ENCODE measurements at places on chromosomes 3 and 15.

DNA sequence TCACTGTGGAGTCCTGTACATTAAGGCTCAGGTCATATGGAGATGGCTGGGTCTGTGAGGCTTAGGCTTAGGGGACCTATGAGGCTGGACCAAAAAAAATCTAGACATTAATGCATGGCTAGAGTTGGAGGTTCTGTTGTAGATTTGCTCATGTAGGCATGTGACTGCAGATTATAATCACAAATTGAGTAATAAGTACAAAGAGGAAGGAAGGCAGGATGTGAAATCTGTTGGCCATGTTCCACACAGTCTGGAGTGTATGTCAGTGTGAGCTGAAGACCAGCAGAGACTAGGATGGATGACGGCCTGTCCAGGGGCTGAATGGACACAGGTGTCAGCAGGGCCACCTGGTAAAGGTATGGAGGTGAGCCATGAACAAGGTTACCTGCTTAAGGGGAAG, at the start of gene ST3GAL6:
Gene ST3GAL6, plus strand, starts transcription at position 265 of the 400 bp plus-strand sequence. CDS start 5,101 bp downstream, outside the sequence.
- DNase-seq: no peak

- DNase-seq: no peak
These were observed 1.5 kb downstream of the SFMBT1 start for GRCh38 chr3:53044371-53044710.

- DNase-seq: peak; percentile 95
These were observed 360.9 kb downstream of the ZNF385D start for GRCh38 chr3:21390136-21390535.

GRCh38 chr3:142566096-142566495, 12.4 kb downstream of the ATR start:
- no peak for DNase-seq

DNA sequence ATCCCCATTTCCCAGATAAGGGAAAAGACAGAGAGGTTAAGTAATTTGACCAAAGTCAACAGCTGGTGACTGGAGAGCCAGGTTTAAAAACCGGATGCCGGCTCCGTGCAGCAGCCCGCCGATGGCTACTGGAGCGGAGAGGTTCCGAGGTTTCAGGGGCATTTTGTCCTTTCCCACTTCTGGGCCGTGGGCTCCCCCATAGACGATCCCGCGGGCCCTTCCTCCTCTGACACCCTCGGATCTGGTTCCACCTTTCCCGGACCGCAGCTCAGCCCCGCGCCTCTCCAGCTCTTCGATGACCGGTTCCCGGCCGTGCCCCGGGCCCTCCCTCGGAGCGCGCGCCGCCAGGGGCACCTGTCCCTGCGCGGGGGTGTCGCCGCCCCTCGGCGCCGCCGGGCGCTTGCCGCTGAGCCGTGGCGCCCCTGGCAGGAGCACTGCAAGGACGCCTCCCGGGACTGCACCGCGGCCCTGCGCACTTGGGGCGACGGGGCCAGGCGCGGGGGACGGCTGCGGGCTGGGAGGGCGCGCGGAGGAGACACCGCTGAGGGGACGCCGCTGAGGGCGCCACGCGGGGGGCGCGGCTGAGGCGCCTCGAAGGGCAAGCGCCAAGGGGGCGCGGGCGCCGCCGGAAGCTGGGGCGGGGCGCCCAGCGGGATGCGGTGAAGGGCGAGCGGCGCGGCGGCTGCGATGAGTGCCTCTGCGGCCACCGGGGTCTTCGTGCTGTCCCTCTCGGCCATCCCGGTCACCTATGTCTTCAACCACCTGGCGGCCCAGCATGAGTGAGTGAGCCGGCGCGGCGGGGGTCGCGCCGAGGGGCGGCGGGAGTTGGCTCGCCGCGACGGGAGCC, at the start of gene TM6SF1:
Gene TM6SF1, plus strand, starts transcription at position 652 of the 847 bp plus-strand sequence. Its CDS starts 36 bp downstream, at position 688.
- no peak for DNase-seq

GRCh38 chr15:72493220-72493619, 19.1 kb downstream of the ARIH1 start:
- no peak for DNase-seq

- DNase-seq: no peak
These were observed 4.9 kb upstream of the CFAP100 start for GRCh38 chr3:126389794-126390146.

DNA sequence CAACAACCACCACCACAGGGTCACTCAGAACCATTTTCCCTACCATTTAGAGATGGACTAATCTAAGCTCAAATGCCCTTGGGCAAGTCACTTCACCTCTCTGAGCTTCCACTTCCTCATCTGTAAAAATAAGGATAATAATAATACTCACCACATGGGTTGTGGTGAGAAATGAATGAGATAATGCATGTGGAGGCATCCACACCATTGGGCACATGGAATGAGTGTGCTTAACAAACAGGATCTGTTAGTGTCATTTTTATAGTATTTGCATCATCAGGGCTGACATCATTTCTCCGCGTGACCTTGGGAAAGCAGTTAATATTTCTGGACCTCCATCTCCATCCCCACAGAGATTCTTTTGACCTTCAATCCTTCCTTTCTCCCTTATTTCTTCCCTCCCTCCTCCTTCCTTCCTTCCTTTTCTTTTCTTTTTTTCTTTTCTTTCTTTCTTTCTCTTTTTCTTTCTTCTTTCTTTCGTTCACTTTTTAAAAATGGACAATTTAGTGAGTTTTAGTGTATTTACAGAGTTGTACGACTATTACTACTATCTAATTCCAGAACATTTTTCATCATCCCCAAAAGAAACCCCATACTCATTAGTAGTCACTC, 7.7 kb upstream of the RFT1 start:
- no peak for DNase-seq

DNA sequence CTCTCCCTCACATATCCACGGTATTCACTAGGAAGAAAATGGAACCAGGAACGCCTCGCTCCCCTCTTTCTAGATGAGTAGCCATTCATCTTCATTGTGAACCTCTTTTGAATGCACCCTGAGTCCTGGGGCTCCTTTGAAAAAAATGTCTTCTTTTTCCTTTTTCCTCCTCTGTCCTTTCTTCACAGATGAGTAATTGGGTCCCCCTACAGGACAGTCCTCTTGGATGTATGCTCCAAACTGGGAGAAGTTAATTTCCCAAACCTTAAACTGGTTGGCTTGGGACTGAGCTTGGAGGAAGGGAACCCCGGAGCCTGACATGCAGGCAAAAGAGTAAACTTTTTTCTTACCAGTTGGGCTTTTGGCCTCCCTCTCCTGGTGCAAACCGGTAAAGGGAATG, 108.8 kb downstream of the DPH6 start:
- DNase-seq: no peak

GRCh38 chr3:152365766-152366593, 97.3 kb downstream of the MBNL1 start:
- no peak for DNase-seq

DNA sequence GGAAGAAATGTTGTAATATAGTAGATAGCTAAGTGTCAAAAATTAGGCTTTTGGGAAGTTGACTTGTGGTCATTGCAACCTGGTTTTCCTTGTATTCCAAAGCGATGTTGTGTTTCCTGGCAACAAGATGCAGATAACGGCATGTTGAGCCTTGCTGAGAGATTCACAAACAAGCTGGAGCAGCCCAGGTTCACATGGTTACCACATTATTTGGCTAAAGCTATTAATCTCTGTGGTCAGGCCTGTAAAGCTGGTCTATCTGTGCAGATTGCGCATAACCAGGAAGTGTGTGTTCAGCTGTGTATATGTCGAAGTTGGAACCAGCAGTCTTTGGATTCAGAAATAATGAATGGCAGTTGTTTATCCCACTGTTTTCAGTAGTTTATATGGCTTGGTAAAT, 6.6 kb downstream of the TIPARP start:
- DNase-seq: peak; percentile 85

- no peak for DNase-seq
These were observed 46.6 kb downstream of the ZBTB38 start for GRCh38 chr3:141414800-141415462.

DNA sequence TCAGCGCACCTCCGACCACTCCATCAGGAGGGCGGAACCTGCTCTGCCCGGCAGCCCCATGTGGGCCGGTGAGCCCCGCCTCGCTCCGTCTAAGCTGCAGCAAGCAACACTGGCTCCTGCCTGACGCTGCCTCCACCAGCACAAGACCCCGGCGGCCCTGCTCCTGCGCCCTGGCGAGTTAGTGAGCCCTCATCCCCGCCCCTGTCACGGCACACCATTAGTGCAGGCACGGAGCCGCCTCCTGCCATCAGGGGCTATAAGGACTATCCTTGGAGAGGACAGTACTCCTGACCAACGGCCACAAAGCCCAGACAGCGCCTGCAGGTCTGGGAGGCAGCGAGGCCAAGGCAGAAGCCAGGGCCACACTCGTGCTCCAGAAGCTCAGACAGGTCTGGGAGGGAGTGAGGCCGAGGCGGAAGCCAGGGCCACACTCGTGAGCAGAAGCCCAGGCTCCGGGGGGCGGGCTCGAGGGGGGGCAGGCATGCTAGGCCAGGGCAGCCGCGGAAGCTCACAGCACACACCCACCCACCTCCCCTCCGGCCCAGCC, 39.4 kb downstream of the TNK2 start:
- no peak for DNase-seq

- no peak for DNase-seq
These were observed 2.5 kb downstream of the HIGD1A start for GRCh38 chr3:42801784-42802183.

- DNase-seq: no peak
These were observed 6.4 kb downstream of the DNAJC19 start for GRCh38 chr3:180983136-180983535.

GRCh38 chr3:192887701-192888100, 30.0 kb downstream of the MB21D2 start:
- DNase-seq: no peak

GRCh38 chr3:149589332-149589731, 68.5 kb downstream of the WWTR1 start:
- no peak for DNase-seq

GRCh38 chr15:41512940-41513505, 604 bp downstream of the LTK start:
- DNase-seq: no peak

- no peak for DNase-seq
These were observed 56.8 kb downstream of the SETMAR start for GRCh38 chr3:4359805-4360502.

DNA sequence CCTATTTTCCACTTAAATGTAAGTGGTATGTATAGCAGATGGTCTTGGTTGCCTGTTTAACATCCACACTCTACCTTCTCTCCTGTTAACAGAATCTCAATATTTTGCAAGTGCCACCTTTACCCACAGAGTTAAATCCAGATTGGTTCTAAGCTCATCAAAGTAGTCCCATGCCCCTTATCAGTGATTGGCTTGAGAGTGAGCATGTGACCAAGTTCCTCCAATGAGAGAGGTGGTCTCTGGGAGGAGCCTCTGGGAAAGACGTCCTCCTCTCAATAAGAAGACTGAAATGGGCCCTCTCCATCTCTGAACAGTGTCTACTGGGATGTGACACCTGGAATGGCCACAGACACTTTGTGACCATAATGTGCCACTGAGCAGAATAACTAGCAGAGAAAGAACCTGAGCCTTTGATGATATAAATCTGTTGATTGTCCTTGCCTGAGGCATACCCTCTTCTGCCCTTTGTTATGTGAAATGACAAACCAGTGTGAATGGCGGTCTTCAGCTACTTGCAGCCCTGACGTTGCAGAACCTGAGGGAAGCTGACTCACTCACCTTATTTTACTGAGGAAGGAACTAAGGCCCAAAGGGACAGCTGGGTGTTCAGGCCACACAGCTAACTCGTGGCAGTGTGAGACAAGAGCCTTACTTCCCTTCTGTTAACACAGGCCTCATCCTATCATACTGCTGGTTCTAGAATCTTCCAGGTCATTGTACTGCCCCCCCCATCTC, 42.4 kb upstream of the LARS2 start:
- DNase-seq: no peak

- DNase-seq: no peak
These were observed 1.6 kb upstream of the DALRD3 start for GRCh38 chr3:49019941-49020329.

DNA sequence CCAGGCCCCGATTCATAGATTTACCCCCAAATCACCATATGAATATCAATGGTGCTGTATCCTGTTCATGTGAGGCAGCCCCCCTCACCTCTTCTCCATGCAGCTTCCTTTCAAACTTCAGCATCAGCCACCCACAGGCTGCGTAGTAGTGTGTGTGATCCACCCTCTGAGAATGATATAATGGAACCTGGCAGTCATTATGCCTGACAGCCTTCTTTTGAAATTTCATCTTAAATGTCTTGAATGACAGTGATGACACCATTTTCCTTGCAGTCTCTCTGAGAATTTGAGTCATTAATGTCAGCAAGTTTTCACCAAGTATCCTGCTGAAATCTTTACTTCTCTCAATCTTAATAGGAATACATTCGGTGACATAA, 3.5 kb upstream of the CLRN1 start:
- DNase-seq: no peak

GRCh38 chr3:184016169-184016570, 1.5 kb downstream of the ABCC5 start:
- no peak for DNase-seq

DNA sequence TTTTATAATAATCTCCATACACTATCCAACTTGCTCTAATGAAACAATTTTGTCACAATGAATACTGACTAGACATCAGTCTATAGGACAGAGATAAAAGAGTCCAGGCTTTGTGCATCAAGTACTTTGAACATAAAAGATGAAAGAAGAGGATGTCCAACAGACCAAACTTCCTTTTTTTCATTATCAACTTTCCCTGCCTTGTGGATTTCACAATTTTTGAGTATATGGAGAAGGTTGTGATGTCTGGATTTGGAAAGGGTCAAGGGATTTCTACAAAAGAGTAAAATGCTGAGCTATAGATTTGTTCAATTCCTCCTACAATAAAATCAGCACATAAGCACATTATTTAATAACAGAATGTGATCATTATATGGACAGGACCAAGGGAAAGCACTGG, 25.7 kb downstream of the CD47 start:
- DNase-seq: no peak

DNA sequence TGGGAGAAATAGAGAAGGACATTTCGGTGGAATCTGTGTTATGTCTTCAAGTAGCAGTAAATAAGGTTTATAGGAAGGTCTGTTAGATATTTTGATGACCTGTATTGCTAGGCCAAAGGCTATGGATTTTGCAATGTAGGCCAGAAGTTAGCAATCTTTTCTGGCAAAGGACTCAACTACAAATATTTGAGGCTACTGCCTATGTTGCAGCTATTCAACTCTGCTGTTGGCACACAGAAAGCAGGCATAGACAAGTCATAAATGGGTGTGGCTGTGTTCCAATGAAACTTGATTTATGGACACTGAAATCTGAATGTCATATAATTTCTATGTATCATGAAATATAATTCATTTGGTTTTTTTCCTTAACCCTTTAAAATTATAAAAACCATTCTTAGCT, 438.7 kb upstream of the C2CD4B start:
- DNase-seq: peak; percentile 37

GRCh38 chr3:72538070-72538745, 310.0 kb downstream of the SHQ1 start:
- DNase-seq: no peak

DNA sequence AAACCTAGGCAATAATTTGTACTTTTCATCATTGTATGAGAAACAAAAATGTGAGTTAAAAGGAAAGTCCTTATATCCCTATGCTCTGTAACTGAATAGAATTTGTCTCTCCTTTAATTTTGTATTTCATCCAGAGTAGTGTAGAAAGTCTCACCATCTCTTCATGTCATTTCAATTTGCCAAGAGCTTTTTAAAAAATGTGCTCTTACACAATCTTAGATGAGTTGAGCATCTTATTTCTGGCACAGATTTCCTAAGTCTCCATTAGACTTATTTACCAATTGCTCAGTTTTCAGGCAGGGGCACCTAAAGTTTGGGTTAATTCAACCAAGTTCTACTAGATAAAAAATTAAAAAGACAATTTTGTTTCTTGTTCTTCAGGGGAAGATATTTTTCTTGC, 201.5 kb upstream of the RBMS3 start:
- no peak for DNase-seq
